ENCODE measurements at places on chromosomes 7 and 10. TPM values are rescaled to one million over a fixed set of nuclear protein-coding genes. Genes with fewer than 3 reads are reported as not detected.

The MACROH2A2 gene
- 15.5 TPM for total RNA-seq

The HYAL4 gene
- 0.49 TPM for total RNA-seq

The TEX47 gene
- total RNA-seq: not detected

- no peaks in the 10 kb centered on the region for H3K27me3 ChIP-seq
- no peak overlapping the region for H3K27ac ChIP-seq
- H3K4me1 ChIP-seq: no peaks in the 10 kb centered on the region
- DNase-seq: no peak
- no peaks in the 10 kb centered on the region for H3K36me3 ChIP-seq
Measured at GRCh38 chr7:86470763-86471162, 172.9 kb upstream of the GRM3 start.

- no peak overlapping the region for H3K27ac ChIP-seq
- no peaks in the 10 kb centered on the region for H3K36me3 ChIP-seq
- H3K4me3 ChIP-seq: no peak overlapping the region
- H3K4me1 ChIP-seq: no peaks in the 10 kb centered on the region
- H3K27me3 ChIP-seq: no peaks in the 10 kb centered on the region
Measured at GRCh38 chr10:36712695-36713094, 412.7 kb upstream of the ANKRD30A start.

Data from vagina (tissue), 2 donors.